ENCODE measurements at places on chromosomes 1 and 21.
A peak's percentile ranks its signal among the peaks of the same experiment; 100 is the strongest.

GRCh38 chr1:54967372-54967771 lies 13.1 kb upstream of the TMEM61 start:
- DNase-seq: no peak

GRCh38 chr1:234322979-234323378 lies 50.3 kb upstream of the COA6 start:
- no peak for DNase-seq

DNA sequence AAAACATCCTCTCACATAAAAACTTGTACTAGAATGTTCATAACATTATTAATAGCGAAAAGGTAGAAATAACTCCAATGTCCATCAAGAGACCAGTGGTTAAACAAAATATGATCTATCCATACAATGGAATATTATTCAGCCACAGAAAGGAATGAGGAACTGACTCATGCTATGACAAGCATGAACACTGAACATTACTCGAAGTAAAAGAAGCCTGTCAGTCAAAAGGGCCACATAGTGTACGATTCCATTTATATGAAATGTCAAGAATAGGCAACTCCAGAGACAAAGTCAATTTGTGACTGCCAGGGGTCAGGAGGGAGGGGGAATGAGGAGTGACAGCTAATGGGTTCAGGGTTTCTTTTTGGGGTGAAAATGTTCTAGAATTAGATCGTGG lies 2.3 kb downstream of the VPS26C start:
- no peak for DNase-seq

GRCh38 chr21:37062593-37062935 lies 10.3 kb downstream of the PIGP start:
- DNase-seq: no peak

- no peak for DNase-seq
These were observed 21.3 kb upstream of the RUNX3 start for GRCh38 chr1:24951337-24951736.

GRCh38 chr1:12618965-12619791 lies 1.2 kb upstream of the DHRS3 start:
- peak; percentile 86 for DNase-seq

DNA sequence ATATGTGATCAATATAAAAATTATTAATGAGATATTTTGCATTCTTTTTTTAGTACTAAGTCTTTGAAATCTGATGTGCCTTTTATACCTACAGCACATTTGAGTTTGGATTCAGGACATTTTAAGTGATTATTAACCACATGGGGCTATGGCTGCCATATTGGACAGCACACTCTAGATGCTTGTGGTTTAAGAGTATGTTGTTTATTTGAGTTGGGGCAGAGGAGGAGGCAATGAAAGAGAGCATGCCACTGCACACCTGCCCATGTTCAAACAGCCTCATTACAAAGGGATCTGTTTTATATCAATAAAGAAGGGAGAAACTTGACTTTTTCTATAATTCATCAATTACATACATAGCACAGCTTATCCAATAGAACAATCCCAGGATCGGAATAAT lies 99.4 kb upstream of the EDEM3 start:
- no peak for DNase-seq

GRCh38 chr21:34546542-34546941 lies 34.5 kb upstream of the KCNE1 start:
- no peak for DNase-seq

DNA sequence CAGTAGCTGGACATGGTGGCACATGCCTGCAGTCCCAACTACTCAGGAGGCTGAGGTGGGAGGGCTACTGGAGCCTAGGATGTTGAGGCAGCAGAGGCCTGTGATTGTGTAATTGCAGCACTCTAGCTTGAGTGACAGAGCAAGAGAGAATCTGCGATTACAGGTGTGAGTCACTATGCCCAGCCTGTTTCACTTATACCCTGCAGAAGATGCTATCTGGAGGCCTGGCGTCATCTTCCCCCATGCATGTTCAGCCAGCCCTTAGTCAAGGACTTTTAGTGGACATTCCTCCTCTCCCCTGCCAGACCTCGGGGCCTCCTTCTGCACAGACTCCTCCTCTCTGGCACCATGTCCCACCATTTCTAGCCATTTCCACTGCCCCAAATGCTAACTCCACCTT lies 36.3 kb upstream of the RCC2 start:
- peak; percentile 77 for DNase-seq

DNA sequence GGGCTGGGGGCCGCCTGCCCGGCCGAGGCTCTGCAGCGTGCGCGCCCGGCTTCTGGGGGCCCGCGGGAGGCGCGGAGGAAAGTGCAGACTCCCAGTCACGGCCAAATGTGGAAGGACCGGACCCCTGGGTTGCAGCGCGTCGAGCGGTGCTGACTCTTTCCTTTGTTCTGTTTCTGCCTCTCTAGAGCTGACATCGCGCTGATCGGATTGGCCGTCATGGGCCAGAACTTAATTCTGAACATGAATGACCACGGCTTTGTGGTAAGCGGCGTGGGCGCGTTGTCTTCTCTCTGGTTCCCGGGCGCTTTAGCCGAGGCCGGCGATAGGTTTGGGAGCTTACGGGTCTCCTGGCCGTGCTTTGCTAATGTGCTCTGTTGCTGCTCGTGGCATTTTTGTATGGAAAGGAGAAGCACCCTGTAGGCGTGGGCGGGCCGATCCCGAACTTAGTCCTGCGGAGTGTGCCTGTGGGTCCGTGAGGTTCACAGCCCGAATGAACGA lies 629 bp downstream of the PGD start:
- DNase-seq: peak; percentile 63

GRCh38 chr1:244319283-244320132 lies 132.2 kb downstream of the ADSS2 start:
- peak; percentile 77 for DNase-seq

DNA sequence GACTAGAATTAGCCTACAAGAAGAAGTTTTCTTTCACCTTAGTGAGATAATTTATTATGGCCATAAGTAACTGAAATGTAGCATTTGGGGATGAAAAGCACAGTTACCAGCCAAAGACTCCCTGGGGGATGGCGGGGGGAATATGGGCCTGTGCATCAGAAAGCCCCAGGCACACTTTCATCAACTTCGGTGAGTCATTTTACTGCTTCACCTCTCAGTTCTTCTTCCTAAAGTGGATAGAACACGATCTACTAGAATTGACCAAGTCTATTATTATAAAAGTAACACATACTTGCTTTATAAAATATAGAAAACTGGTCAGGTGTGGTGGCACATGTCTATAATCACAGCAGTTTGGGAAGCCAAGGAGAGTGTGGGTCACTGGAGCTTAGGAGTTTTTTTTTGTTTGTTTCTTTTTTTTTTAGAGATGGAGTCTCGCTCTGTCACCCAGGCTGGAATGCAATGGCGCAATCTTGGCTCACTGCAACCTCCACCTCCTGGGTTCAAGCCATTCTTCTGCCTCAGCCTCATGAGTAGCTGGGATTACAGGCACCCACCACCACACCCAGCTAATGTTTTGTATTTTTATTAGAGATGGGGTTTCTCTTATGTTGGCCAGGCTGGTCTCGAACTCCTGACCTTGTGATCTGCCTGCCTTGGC lies 141.8 kb downstream of the ZZZ3 start:
- DNase-seq: peak; percentile 76

- no peak for DNase-seq
These were observed 11.5 kb downstream of the FOXJ3 start for GRCh38 chr1:42323551-42323950.

GRCh38 chr1:80639777-80640533 lies 1160.8 kb upstream of the ADGRL2 start:
- DNase-seq: no peak

GRCh38 chr1:3688356-3689137 lies 36.2 kb downstream of the TP73 start:
- DNase-seq: no peak

GRCh38 chr1:30039354-30040080 lies 683.9 kb downstream of the MATN1 start:
- no peak for DNase-seq

DNA sequence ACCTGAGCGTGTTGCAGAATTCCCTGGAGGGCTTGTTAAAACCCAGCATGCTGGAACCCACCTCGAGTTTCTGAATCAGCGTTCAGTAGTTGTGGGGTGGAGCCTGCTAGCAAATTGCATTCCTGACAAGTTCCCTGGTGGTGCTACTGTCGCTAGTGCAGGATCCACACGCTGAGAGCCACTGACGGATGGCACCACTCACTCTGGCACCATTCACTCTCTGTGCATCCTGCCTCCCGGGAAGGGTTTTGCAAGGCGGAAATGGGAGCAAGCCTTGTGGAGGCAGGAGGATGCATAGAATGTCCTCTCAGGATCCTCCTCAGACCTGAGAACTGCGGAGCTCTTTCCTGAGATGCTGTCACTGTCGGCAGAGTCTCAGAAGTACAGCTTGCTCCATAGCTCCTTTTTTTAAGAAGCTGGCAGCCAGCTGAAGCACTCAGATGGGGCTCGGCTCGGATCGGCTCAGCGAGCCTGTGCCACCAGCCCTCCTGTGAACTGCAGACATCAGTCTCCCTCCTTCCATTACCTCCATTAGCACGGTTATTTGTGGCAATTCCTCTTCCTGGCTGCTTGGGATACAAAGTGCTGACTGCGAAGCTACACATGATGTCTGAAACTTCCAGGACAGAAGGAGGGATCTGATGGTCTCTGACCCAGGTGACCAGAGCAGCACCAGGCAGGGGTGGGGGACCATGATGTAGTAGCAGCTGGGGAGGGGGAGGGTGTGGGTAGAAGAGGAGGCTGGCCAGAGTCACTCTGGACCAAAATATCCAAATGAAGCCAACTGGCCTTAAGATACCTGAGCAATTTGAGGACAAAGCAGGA lies 89.6 kb downstream of the C1orf94 start:
- no peak for DNase-seq

DNA sequence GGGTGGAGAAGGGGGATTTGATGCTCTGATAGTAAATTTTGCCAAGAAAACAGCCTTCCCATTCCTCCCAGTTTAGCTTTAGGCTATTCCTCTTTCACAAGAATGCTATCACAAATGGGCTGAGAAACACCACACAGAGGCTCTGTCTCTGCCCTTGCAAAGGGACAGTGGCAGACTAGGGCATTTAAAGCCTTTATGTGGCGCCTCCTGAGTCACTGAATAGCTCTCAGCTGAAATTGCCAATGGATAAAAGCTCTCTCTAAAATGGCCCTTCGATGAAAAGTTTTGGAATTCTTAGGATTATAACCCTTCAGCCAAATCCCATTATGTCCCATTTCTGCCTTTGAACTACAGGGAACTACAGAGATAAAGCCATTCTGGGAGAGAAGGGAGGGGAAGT lies 1000.4 kb downstream of the ADGRL2 start:
- DNase-seq: no peak

DNA sequence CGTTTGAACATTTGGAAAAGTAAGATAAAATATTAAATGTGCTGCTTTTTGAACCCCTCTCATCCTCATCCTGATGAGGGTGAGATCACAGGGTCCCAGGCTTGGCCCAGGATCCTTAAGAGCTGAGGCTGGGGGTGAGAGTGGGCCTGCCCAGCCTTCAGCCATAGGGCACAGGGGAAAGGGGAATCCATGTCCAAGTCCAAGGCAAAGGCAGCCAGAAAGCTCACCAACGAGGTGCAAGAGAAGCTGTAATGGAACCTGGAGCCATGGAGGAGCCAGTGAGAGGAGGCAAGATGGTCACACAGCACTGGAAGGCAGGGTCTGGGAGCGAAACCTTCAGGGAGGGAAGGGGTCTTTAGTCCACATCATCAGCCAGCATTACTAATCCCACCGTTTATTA lies 191.9 kb downstream of the RRAGC start:
- DNase-seq: no peak

DNA sequence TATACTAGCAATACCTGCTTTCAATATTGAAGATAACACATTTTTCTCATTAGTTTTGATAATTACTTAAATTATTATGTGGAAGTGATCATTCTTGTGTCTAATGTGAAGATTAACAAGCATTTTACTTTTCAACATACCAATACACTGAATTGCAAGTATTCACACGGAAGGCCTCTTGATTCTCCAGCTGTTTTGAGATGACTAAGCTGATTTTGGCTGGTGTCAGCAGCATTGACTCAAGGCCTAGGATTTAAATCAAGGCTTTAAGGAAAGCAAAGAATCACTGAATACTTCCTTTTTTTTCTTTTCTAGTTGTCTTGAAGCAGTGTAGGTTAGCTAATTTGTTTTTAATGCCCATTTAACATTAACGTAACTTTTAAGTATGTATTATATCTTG lies 373.7 kb downstream of the SRGAP2C start:
- DNase-seq: peak; percentile 87

DNA sequence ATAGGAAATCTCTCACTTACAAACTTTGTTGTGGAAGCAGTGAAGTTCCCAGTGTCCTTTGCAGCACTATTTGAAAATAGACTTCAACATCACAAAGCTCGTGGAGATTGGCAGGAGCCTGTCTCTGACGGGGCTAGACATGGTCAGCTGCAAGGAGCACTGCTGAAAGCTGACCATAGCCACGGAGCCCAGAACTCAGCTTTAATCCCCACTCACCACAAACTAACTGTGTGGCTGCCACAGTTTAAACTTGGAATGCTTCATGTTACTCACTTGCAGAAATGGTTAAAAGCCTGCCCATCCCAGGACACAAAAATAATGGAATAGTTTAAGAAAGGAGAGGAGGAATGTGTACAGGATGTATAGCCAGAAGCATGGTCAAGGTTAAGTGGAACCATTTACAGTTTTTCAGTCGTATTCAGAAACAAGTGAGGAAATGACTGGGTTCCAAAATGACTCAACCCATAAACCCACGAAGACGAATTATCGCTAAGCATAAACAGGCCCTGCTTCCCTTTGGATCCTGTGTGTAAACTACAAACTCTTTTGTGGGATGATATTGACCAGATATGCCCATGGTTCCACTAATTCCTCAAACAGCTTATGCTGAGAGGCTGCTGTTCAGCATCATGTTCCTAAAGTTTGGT lies 18.2 kb downstream of the DNALI1 start:
- DNase-seq: peak; percentile 79

GRCh38 chr1:89821322-89822108 lies 683 bp downstream of the LRRC8D start:
- DNase-seq: no peak

DNA sequence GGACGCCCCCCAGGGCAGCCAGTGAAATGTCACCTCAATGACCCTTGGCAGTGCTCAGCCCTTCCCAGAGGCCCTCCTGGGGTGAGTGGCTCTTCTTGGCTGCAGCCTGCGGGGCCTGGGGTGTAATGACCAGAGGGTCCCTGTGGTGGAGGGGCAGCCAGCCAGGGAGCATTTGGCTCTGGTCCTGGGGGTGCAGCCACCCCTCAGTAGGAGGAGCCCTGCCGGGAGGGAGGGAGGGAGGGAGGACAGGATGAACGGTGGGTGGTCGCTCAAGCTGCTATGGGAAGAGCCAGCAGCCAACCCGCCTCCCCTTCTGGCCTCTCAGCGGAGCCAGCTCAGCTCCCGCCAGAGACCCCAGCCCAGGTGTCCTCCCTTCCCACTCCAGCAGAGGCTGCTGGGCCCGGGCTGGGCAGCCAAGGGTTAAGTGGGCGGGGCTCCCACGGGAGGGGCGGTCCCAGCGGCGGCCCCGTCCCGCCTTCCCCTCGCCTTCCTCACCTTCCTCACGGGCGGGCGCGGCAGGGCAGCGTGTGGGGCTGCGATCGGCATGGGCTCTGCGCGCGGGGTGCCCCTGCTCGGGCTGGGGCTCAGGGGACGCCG lies 9.0 kb upstream of the PLCH2 start:
- DNase-seq: no peak

- DNase-seq: no peak
These were observed 406 bp downstream of the KIAA0040 start for GRCh38 chr1:175192111-175192629.

Measured in astrocyte (in vitro differentiated cells and primary cell).